ENCODE measurements at places on chromosomes 7 and 10.

GRCh38 chr10:4213441-4213840 lies 428.4 kb upstream of the KLF6 start:
- no peak for DNase-seq

DNA sequence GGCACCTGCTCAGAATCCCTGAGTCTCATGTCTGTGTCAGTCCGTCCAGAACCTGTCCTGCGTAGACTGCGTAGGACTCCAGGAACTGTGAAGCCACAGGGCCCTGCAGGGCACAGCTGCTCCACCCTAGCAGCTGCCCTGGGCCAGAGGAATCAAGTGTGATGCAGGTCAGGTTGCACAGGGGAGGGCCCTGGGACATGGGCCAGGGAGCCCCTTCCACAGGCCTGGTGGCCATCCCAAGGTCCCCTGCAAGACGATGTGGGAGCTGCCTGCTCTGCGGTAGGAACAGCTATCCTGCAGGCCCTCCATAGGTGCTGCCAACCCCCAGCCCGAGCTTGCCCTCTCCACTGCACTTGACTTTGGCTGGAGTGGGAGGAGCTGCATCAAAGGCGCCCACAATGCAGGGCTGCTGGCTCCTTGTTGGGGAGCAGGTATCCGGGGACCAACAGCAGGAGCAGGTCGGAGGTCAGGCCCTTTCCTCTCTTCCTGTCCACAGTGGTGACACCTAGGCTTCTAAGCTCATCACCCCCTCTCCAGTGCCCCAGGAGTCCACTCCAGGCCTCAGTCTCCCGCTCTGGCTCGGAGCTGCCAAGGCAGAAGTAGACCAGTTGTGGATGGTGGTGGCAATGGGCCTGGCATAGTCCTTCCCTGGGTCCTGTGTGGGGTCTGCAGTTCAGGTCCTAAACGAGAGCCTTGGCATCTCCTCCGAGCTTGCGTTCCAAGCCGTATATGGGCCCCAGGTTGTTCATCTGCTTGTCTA lies 149.1 kb downstream of the MAPK8 start:
- no peak for DNase-seq

DNA sequence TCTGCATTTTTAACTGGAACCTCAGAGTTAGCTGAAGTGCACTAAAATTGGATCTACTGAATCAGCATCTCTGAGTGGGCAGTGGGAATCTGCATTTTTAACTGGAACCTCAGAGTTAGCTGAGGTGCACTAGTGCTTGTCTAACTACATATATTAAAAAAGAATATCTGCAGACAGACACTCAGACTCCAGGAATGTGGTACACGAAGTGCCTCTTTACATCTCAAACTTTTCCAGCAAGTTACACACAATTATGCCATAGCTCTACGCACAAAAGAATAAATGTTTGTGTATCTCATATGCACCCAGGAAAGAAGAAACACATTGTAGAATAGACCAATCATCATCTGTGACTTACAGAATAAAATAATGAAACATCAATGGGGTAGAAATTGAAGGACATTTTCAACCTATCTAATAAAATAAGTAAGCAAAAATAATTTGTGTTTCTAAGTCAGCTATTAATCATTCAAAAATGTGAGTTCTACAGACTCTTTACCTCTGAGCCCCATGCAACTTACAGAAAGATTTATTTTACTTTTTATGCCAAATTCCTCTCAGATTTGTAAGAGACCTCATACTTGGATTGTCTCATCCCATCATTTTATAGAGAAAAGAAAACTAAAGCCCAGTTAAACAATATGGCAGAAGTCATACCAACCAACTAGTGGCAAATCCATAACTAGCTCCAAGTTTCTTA lies 28.3 kb downstream of the PPP1R3A start:
- no peak for DNase-seq

- DNase-seq, result no peak
Observed at GRCh38 chr7:116711790-116712189, 39.8 kb downstream of the MET start.

DNA sequence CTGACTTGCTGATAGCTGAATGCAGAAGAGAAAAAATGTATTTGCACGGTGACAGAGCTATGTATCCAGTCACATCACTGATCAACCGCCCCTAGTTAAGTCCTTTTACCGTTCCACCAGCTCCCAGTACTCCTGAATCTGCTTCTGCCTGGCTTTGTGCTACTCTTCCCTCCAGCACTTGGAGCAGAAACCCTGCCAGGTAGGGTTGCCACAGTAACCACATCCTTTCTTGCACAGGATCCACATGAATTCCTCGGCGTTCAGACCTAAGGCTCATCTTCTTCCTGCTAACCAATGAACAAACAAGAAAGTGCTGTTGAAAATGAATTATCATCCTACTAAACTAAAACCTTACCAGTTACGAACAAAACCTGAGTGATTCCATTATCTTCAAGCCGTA lies 52.0 kb upstream of the KCTD7 start:
- no peak for DNase-seq

GRCh38 chr7:25928549-25929330 lies 223.3 kb upstream of the NFE2L3 start:
- no peak for DNase-seq

DNA sequence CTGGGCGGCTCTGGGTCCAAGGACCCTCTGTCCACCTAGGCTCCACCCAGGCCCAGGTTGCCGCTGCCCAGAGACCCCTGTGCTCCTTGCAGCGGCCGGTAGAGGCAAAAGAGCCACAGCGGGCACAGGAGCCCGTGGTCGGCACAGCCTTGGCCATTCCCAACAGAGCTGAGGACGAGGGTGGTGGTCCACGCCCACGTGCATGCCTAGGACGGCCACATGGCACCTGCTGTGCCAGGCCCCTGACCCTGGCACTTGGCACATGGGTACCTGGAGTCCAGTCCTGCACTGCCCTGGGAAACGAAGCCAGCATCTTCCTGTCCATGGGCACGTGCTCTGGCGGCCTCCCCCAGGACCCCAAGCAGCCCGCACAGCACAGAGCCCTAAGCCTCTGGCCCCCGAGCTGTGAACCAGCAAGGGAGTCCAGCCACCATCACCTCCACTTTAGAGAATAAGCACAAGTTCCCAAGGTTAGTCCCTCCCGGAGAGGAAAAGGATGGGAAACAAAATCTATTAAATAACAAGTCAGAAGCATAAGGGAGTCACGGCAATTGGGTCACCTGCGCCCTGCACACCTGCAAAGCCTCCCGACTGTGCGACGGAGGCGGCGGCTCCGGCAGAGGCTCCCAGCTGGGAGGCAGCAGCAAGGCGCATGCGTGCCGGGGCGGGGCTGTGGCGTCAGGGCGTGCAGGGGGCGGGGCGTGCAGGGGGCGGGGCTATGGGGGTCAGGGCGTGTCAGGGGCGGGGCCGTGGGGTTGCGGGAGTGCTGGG lies 59.1 kb downstream of the STK32C start:
- DNase-seq, result peak; percentile 96

GRCh38 chr10:122021828-122022227 lies 32.9 kb downstream of the TACC2 start:
- DNase-seq, result no peak

- no peak for DNase-seq
Observed at GRCh38 chr7:40880581-40880980, 745.8 kb downstream of the SUGCT start.

DNA sequence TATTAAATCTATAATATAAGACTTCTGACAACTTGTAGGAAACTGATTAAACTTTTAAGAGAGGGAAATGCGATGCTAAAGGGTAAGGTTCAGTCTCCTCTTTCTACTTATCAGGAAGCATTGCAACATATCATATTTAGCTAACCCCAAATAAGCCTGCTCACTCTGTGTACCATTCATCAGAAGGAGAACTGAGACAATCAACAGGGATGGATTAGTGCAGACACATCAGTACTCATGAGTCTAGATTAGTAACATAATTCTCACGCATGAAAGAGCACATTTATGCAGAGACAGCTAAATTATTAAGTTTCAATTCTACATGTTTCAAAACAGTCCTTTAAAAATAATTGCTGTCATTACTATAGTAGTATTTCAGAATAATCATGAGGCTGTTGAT lies 354.2 kb upstream of the ZWINT start:
- DNase-seq, result no peak

- no peak for DNase-seq
Observed at GRCh38 chr7:139294951-139295575, 46.1 kb upstream of the FMC1 start.

GRCh38 chr7:128831178-128831993 lies 1.2 kb downstream of the FLNC start:
- peak; percentile 80 for DNase-seq

DNA sequence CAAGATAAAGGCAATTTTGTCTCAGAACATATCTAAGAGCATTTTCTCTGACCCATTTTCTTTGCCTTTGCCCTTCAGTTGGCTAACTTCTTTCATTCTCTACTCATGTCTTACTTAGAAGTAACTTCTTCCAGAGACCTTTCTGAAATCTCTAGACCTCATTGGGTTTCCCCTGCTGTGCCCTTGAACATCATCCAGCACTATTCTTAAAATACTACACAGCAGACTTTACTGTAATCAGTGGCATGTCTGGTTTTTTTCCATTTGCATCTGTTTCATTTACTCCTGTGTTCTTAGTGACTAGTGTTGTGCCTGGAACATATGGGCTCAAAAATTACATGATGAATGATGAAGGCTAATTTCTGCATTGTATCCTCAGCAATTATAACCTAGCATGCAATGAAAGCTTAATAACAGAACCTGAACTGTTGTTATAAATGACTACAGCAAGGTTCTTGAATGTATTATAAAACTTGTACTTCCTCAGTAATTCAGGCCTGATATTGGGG lies 301.9 kb downstream of the CDK14 start:
- no peak for DNase-seq

- no peak for DNase-seq
Observed at GRCh38 chr7:11450281-11450680, 381.7 kb downstream of the THSD7A start.

- DNase-seq, result peak; percentile 42
Observed at GRCh38 chr7:98826811-98827231, 43.0 kb downstream of the TMEM130 start.

- DNase-seq, result peak; percentile 30
Observed at GRCh38 chr10:16966991-16967865, 150.0 kb upstream of the RSU1 start.

DNA sequence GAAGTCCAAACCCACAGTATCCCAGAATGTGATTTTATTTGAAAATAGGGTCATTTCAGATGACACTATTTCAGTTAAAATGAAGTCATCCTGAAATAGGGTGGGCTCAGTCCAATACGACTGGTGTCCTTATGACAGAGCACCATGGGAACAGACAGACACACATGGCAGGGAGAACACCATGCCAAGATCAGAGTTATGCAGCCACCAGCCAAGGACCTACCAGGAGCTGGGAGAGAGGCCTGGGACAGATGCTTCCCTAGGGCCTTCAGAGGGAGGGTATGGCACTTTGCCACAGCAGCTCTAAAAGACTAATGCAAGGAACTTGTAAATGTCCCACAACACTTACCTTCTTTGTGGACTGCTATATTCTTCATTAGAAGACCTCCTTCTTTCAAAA lies 226.5 kb downstream of the NEBL start:
- DNase-seq, result no peak

DNA sequence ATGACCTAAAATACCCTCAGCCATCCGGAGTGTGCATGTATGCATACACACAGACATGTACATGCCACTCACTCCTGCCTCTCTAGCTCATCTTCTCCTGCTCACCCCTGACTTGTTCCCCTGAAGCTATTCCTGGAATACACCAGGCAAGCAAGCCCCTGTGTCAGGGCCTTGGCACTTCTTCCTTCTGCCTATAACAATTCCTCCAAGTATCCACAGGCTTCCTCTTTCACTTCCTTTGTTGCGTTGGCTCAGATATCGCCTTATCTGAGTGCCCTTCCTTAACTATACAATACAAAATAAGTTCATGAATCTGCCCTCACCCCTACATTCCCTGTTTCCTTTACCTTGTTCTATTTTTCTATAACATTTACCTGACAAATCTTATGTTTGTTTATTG lies 88.8 kb downstream of the NOD1 start:
- DNase-seq, result no peak

DNA sequence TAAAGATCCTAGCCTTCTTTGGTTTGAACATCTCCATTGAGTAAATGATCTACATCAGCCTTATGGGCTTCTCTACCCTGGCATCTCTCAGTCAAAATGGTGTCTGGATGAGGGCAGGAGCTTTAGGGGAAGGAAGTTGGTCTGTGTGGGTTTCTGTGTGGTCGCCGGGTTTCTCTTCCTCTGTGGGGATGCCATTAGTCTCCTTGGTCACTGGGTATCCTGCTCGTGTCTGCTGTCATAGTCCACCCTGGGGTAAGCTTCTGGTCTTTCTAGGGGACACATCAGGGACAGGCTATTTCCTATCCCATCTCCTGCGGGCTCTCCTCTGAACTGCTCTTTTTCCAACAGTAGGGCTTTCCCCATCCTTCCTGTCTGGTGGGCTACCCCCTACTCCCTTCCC lies 150.3 kb upstream of the NPY start:
- DNase-seq, result no peak

DNA sequence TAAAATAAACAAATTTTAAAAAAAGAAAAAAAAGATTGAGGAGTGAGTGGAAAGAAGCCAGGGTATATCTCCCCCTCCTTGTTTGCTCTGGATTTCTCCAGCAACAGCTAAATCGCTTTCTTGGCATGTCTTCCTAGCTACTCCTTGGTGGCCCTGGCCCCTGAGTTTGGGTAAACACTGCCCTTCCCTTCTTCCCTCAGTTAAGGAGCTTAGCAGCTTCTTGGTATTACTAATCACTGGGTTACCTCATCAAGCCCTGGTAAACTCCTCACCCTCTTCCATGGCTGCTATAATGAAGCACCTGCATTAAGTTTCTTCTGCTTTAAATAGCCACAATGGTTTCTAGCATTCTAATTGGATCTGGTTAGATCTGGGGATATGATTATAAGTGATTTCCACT lies 269.8 kb downstream of the FZD1 start:
- no peak for DNase-seq

- no peak for DNase-seq
Observed at GRCh38 chr10:29663718-29664117, 28.9 kb upstream of the SVIL start.

GRCh38 chr7:45031829-45032228 lies 31.8 kb downstream of the CCM2 start:
- DNase-seq, result no peak

DNA sequence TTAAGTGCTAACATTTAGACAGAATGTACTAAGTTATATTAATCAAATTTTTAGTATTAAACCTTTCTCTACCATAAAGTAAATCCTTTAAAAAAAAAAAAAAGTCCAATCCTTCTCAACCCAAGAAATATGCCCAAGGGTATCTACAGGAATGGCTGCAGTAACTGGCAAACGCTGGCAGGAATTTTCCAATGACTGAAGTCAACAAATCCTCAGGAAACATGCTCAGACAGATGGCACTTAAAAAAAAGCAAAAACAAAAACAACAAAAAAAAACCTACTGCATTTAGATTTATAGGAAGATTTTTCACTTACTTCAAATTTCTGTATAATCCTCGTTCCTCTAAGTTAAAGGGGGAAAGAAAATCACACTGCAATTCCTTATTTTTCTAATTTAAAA lies 666 bp downstream of the SVIL start:
- DNase-seq, result no peak

Measured in GM03348 (cell line).